Amniotic stem cell (primary cell): ENCODE measurements at places on chromosomes 6 and 20.

- DNase-seq = no peak
Measured at GRCh38 chr20:23086931-23087411, 847 bp upstream of the CD93 start.

DNA sequence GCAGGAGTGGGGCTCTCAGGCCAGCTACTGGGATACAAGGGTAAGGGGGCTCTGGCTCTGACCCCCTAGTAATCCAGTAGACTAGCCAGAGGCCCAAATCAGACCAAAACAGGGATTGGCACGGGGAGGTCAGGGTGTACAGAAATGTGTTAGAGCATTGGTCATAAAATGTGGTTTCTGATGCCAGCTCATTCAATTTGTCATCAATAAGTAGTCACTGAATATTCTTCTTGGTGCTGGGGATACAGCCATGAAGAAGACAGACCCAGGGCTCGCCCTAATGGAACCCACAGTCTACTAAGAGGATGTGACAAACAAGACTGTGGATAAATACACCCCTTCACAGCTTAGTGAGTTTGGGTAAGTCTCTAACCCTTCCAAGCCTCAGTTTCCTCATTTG lies 11.1 kb downstream of the MAP1LC3A start:
- DNase-seq = no peak

GRCh38 chr6:36697481-36697903 lies at the start of gene RAB44:
Gene RAB44, plus strand, starts transcription at chr6:36697826. Its CDS starts 6,410 bp downstream, at chr6:36704236.
- DNase-seq = no peak

DNA sequence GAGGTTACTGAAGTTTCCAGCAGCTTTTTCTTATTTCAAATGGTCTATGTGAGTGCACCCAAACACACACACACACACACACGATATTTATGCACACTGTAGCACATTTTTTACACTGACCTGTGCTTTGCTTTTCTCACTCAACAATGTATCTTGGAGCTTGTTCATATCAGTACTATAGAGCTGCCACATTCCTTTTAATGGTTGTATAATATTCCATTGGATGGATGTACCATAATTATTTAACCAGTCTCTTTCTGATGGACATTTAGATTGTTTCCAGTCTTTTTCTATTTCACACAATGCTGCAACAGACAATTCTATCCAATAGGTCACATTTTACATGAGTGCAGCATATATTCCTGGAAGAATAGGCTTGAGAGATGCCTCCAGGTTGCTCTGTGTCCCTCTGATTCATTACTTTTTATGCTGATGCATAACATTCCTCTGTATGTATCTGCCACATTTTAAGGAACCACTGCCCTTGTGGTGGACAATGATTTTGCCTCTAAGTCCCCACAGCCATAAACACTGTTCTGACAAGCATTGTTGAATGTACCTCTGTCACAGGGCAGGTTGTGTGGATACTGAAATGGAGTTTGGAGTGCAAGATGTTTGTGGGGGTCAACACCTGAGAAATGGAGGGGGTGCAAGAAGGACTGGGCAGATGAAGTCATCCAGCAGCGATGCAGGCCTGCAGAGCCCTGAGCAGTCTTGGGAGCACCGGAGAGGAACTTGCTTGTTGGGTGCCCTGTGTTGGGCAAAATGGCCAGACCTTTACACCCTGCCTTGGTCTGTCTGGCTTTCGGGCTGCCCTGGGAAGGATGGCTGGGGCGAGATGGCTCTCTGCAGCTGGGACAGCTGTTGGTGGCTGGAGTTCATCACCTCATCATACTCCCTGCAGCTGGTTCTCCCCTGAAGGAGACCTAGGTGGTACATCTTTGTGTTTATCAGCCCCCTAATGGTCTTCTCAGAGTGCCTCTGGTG lies 13.6 kb downstream of the CEBPB start:
- DNase-seq = no peak

DNA sequence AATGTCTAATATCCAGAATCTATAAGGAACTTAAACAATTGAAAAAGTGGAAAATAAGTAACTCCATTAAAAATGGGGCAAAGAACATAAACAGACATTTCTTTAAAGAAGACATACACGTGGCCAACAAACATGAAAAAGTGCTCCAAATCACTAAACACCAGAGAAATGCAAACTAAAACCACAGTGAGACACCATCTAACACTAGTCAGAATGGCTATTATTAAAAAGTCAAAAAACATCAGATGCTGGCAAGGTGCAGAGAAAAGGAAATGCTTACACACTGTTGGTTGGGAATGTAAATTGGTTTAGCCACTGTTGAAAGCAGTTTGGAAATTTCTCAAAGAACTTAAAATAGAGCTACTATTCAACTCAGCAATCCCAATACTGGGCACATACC lies 169.2 kb upstream of the MANEA start:
- no peak for DNase-seq
